Cardiac muscle cell (in vitro differentiated cells and primary cell): ENCODE measurements at places on chromosomes 4 and X.
A peak's percentile ranks its signal among the peaks of the same experiment; 100 is the strongest.

DNA sequence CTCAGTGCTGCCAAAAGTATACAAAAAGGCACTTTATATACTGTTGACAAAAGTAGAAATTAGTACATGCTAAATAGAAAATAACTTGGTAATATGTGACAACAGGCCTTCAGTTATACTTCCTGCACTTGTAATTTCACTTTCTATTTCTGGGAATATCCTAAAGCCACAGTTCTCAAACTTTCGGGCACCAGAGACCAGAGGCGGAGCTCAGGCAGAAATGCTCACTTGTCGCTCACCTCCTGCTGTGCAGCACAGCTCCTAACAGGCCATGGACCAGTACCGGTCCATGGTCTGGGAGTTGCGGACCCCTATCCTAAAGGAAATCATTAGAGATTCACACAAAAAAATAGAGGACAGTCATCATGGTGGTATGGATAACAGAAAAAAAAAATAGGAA is 25.7 kb downstream of the ACSL4 start:
- no peak for DNase-seq

GRCh38 chr4:20895988-20896387 is 195.7 kb downstream of the PACRGL start:
- no peak for DNase-seq

GRCh38 chr4:1572010-1572385 is 112.1 kb downstream of the FAM53A start:
- no peak for DNase-seq

DNA sequence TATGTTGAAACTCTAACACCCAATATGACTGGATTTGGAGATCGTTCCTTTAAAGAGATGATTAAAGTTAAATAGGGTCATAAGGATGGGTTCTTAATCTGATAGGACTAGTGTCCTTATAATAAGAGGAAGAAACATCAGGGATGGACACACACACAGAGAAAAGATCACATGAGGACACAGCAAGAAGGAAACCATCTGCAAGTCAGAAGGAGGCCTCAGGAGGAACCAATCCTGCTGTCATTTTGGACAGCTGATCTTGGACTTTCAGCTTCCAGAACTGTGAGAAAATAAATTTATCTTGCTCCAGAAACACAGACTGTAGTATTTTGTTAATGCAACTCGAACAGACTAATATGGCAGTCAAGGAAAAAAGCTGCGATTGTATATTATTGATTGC is 631.5 kb downstream of the PCDH7 start:
- no peak for DNase-seq

DNA sequence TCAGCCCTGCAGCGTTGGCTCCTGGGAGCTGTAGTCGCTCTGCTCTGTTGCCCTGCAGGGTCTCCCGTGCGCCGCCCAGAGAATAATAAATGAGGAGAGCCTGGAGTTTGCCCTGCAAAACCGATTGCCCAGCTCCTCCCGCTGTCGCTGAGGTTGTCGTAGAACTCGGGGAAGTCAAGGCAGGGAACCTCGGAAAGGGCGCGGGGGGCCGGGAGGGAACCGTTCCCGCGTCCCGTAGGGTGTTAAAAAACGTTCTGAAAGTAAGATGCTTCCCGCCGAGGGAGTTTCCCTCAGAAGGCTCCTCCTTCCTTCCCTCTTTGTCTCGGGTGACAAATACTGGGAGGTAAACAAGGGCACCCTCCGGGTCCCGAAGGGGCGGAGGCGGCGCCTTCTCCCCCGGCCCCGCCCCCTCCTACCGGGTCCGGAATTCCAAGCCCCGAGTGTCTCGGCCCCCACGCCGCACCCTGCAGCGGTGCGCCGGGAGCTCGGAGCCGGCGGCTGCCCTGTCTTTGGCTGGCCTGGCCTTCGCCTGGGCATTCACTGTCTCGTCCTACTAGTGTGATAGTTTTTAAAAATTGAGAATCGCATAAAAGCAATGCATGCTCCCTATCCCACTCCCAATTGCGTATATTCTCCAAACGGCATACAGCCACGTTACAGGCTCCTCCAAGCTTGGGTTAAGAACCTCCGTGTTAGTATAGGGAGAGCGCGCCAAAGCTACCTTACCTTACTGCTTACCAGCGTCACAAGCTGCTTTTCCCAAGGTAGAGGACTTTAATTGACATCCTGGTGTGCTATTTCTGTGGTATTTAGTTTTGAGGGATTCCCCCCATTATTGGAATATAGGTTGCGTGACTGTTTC is 964 bp upstream of the HMGB2 start:
- peak; percentile 85 for DNase-seq

GRCh38 chrX:120463241-120463640 is 5.9 kb downstream of the LAMP2 start:
- peak; percentile 18 for DNase-seq

DNA sequence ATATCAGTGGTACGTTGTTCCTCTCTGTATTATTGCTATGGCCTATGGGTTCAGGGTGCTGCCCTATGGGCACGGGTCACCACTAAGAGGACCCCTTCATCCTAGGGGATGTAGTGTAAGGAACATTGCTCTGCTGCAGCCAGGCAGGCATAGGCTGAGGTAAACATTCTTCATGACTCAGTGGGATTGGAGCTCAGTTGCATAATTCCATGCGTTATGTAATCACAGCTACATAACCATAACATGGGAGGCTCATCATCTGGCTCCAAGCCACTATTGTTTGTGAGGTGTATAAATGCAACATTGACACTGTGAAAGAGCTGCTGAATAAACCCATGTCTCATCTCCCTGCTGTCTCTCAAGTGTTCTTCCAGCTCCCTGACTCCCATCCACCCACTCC is 375.2 kb downstream of the MAGEE1 start:
- DNase-seq, result no peak

DNA sequence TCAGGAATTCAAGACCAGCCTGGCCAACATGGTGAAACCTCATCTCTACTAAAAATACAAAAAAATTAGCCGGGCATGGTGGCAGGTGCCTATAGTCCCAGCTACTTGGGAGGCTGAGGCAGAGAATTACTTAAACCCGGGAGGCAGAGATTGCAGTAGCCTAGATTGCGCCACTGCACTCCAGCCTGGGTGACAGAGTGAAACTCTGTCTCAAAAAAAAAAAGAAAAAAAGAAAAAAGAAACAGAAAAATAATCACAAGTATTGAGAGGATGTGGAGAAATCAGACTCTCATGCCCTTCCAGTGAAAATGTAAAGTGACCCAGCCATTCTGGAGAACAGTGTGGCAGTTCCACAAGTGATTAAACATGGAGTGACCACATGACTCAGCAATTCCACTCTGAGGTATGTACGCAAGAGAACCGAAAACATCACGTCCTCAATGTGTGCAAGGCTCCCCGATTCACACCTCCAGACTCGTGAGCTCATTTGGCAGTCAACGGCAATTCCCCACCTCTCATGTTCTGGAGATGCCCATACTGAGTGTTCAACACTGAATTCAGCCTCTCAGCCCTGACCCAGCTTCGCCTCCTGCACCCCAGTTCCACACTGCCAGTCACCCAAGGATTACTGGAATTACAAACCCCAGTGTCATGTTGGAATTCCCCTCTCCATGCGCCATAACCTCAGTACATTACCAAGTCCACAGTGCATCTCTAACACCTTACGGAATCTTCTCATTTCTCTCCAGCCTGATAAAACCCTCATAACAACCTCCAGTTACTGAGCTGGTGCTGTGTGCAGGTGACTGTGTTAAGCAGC is 21.1 kb downstream of the ACOX3 start:
- peak; percentile 63 for DNase-seq

DNA sequence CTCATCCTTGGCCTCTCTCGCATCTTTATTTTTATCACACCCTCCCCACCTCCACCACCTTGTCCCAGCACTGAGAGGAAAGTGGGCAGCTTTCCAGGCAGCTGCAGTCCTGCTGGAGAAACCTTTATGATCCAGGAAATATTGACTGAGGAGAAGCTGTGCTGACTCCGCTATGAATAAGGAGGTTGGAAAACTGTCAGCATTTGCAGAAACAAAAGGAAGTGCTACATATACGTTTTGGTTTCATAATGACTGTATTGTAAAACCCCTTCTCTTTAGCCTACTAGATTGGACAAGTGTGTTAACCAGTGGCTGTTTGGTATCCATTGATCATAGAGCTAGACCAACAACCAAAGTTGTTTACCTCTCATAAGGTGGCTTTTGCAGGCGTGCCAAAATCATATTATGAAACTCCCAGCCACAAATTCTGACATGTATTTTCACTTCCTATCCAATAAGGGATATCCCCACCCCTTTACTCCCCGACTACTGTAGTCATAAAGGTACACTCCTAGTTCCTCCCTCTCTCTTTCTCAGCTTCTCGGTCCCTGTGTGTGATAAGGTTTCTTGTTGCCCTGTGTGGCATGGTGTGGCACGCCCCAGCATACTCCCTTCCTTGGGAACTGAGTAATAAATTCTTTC is 88.4 kb downstream of the GPR143 start:
- no peak for DNase-seq

DNA sequence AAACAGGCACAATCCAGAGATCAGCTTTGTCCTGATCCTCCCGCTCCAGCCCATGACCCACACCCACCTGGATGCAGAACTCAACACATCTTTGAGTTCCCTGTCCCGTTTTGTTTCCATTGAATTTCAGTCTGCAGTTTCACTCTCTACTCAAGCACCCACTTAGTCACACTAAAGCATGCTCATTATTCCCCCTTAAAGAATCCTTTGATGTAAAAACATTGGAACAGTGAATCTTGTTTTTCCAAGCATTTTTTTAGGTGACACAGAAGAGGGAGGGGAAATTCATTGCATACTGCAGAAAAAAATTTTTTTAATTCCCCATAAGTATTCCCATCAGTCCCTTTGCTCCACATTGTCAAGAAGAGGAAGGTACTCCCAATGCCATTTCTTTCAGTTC is 249.7 kb upstream of the TTC29 start:
- DNase-seq, result no peak

- DNase-seq, result peak; percentile 14
Measured at GRCh38 chrX:56765811-56766553, 36.9 kb downstream of the NBDY start.

DNA sequence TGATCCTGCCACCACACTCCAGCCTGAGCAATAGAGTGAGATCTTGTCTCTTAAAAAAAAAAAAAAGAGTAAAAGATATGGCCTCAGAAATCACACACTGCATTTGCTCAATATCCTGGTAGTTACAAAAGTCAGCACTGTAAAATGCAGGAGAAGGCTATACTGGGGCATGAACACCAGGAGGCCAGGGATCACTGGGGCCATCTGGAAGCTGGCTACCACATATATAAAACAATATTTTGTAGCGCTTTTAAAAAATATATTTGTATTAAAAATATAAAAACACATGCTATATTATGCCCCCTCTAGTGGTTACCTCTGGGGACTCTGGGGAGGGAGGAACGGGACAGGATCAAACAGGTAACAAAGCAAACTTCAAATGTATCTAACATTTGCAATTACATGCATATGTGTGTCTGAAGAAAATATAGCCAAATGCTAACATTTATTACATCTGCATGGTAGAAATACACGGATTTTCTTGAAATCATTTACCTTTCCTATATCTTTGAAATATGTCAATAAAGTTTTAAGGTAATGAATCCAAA is 4.0 kb downstream of the C4orf46 start:
- peak; percentile 62 for DNase-seq

GRCh38 chr4:149531861-149532260 is 283.8 kb downstream of the IQCM start:
- DNase-seq, result no peak

GRCh38 chrX:46665232-46666152 is 91.9 kb downstream of the CHST7 start:
- peak; percentile 60 for DNase-seq

DNA sequence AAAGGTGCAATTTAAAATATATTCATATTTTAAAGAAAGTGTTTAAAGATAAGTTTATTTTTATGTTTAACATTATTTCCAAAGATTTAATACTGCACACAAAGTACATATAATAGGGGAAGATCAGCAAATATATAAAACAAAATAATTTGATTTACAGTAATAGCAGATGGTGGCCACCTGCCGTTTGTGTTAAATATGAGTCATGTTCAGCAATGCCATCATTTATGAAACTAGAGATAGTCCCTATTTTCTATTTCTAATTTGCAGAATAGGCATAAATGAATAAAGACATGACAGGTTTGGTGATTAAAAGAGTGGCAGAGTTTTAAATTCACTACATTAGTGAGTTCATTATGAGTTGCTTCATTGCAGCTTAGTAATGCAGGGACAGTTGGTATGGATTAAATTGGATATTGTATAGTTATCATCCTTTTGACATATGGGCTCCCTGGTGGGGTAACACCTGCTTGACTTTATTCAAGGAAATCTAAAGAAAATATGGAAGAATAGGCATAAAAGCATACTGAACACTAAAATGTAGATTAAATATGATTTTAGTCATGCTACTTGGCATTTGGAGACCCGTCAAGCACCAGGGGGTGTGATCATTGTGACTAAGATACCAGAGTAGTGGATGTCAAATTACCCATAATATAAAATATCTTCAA is 78.8 kb upstream of the BANK1 start:
- DNase-seq, result no peak

DNA sequence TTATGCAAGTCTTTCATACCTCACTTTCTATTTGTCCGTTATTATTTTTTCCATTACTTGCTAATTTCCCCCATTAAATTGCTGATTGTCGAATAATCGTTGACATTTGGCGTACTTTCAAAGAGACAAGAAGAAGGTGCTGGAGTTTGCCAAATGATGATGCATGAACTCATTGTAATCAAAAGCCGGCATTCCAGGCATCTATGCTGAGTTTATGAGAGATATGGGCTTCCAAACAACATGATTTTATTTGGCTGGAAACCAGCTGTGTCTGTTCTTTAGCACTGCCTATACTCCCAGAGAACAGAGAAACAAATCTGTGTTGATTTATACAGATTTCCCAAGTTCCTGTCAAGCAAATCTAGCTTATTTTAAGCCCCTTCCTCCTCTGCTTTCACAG is 80.8 kb upstream of the RPS6KA3 start:
- no peak for DNase-seq

DNA sequence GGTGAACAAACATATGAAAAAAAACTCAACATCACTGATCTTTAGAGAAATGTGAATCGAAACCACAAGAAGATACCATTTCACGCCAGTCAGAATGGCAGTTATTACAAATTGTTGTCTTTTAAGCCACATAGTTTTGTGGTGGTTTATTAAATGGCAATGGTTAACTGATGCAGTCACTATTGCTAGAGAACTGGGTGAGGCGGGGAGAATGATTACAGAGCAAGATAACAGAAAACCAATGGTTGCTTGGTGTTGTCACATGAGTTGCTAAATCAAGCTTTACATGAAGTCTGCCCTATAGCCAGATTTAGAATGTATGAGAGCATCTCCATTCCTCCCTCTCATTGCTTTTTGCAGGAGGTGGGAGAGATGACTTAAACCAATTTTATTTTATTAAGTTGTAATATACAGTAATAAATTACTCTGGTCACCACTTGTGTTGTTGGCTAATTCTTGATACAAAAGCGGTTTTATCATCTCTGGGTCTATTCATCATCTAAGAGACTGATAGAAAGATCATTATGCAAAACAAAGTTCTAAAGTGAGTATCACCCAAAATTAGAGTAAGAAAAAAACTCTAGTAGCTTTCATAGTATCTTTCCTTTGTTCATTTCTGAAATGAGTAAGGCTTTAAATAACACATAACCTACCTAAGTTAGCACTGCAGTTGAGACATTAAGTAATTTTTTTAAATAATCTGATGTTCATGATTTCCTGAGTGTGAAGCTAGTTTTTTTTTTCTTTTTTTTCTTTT is 859.5 kb downstream of the STIM2 start:
- DNase-seq, result no peak
